AG04450 (cell line): ENCODE measurements at places on chromosomes 1 and 21. TPM values are rescaled to one million over a fixed set of nuclear protein-coding genes. Genes with fewer than 3 reads are reported as not detected.
A peak's percentile ranks its signal among the peaks of the same experiment; 100 is the strongest.

Gene GNG12
- 140 and 185 TPM in 2 replicates for polyA plus RNA-seq

DNA sequence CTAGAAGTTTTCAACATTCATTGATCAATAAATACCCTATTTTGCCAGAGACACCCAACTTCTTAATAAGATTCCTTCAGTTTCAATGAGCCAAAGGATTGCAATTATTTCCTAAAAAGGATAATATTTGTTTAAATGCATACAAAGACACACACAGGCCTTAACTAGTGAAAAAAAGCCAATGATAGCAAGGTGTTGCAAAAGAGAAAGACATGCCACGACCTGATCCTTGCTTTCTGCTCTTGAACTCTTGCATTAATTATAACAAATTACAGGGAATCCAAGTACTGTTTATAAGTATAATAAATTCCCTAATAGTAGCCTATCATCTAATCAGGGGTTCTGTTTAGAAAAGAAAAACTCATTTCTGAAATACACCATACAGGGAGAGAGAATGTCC, 131.1 kb downstream of the PTPN14 start:
- DNase-seq = no peak

Gene S100A2
- 3.9 and 5.2 TPM in 2 replicates for polyA plus RNA-seq

Gene ATP1A2
- polyA plus RNA-seq = 6.2 and 6.5 TPM in 2 replicates

Gene ASB17
- polyA plus RNA-seq = not detected in 2 replicates

GRCh38 chr1:3491291-3492246, 37.1 kb downstream of the ARHGEF16 start:
- DNase-seq = no peak

- no peak for DNase-seq
These were observed 85.3 kb downstream of the VPS13D start for GRCh38 chr1:12315146-12315545.

GRCh38 chr1:236963920-236964319, 40.3 kb downstream of the MT1HL1 start:
- no peak for DNase-seq

Gene PGLYRP3
- polyA plus RNA-seq = not detected in 2 replicates

Gene PLEKHA6
- polyA plus RNA-seq = 6.8 and 7.7 TPM in 2 replicates

DNA sequence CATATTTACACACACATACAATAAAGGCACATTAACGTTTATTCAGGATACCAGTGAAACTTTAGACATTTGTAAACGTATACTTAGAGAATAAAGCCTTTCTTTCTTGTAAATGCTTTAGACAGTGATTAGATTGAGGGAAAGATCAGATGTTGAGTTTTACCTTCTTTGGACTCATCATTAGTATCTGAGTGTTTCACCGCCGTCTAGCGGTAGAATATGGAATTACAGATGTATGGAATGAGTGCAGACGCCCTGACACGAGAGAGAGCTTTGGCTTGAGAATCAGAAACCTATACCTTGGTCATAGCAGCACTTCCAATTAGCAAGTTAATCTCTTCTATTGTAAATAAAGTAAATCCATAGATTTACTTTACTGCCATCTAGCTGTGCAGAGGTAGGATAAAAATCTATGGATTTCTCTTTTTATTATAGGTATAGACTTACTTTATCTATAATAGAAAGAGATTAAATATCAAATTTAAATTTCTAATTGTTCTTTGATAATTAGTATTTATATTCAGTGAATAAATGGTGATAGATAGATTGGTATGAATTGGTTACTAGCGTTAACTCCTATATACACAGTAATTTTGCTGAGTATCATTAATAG, 12.6 kb downstream of the FLG2 start:
- DNase-seq = peak; percentile 3

DNA sequence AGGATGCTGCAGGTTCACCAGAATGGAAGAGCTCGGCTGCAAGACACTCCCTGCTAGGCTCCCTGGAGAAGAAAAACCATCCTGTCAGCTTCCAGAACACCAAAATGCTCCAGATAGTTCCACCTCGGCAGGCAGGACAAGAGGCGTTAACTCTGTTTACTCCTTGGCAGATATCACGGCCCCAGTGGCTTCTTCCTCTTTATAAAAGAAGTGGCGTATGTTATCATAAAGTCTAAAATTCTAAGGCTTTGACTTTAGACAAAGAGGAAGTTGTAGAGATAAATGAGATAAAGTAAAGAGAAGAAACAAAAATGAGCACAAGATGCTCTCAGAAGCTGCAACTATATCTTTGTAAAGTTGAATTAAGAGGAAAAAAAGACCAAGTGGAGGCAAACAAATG, 24.3 kb upstream of the MTF1 start:
- DNase-seq = no peak

Gene DCST1
- not detected in 2 replicates for polyA plus RNA-seq

Gene ALX3
- polyA plus RNA-seq = not detected in 2 replicates

DNA sequence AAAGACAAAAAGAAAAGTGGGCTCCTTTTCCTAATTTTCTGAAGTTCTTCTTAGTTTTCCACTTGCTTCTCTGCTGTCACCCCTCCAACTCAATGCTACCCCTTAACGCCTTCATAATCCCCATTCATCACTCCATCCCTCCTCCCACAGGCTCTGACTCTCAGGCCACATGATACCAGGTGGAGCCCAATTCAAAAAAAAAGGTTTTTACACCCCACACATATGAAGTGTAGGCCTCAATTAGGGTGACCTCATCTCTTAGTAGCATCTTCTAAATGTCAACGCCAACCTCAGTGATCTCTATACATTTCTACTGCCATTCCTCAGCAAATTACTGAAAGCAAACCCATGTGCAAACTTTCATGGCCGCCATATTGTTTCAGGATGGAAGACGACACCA, 6.4 kb downstream of the SSBP3 start:
- DNase-seq = no peak

DNA sequence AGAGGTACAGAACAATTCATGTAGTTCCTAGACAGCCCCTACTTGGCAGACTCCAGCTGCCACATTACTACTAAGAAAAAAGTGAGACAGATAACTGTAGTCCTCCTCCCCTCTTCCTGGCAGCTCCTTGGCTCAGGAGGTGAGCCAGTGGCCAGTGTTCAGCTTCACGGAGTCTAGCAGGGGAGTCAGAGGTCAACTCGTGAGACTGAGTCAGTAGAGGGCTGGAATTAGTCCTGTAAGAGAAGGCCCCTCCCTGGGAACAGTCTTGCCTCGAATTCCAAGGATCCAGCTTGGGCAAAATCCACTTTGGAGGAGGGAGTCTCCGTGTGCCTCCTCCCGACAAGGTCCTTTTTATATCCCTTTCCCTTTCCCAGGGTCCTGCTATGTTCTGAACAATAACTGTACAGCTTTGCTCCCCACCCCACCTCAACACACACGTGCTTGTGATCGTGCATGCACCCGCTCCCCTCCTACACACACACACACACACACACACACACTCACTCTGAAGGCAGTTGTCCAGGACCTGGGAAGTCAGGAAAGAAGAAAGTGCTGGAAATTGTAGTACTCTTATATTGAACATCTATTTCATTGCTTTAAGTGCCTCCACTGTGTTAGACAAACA, 22.5 kb upstream of the SLC27A3 start:
- no peak for DNase-seq

DNA sequence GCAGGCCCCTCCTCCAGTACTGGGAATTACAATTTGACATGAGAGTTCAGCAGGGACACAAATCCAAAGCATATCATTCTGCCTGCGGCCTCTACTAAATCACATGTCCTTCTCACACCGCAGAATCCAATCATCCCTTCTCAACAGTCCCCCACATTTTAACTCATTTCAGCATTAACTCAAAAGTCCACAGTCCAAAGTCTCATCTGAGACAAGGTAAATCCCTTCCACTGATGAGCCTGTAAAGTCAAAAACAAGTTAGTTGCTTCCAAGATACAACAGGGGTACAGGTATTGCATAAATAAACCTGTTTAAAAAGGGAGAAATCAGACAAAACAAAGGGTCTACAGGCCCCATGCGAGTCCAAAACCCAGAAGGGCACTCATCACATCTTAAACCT, 64.0 kb downstream of the EBNA1BP2 start:
- no peak for DNase-seq

DNA sequence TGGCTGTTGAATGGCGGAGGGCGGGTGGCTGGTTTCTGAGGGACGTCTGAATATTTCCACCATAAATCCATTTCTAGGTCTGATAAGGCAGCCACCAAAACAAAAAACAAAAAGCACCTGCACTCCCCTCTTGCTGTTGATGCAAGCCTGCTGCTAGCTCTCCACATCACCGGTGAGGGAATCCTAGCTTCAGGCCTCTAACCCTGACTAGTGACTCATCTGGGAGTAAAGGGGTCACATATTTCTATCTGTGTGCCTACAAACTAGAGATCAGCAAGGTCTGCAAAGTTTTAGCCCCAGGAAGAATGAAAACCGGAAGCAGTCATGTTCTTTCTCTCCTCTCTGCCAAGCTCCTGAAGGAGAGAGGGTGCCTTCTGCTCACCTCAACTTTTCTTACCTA, 10.3 kb upstream of the ERMAP start:
- DNase-seq = no peak

Gene TCHHL1
- not detected in 2 replicates for polyA plus RNA-seq

Gene SLAMF8
- not detected in 2 replicates for polyA plus RNA-seq

DNA sequence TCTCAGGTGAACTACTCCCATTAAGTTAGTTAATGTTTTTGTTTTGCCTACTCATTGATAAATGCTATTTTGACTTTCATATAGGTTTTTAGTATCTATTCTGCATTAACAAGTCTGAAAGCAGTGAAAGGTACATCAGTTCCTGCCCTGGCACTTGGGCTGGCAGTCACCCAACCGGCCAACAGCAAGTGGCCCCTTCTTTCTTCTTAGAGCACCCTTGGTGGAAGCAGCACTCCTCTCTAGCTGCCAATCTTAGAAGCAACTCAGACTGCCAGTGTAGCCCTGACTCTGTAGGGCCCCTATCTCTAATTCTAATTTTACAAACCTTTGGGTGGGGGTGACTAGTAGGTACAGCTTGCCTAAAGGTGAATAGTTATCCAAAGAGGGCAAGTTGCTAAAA, 155.7 kb downstream of the FGGY start:
- no peak for DNase-seq

DNA sequence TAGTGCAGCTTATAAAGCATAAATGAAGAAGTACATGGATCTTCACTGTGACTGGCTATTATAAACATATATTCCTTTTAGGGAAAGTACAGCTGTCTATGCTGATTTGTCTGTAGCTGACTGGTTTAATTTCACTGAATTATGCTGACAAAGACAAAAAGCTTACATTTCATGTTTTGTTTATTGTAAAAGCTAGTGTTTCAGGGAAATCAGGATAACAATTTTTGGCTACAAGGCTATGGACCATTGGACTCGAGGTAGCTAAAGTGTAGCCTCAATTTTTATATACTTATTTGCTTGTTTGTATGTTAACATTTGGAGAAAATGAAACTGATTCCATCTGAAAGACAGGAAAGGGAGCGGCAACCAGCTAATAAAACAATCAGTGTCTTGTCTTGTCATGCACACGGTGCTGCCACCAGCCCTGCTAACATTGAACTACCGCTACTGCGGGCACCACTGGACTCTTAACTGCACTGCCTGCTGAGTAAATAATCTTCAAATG, 480.2 kb downstream of the COL11A1 start:
- no peak for DNase-seq

Gene BRINP2
- 0.02 TPM in 1 of 2 replicates, not detected in the other for polyA plus RNA-seq

DNA sequence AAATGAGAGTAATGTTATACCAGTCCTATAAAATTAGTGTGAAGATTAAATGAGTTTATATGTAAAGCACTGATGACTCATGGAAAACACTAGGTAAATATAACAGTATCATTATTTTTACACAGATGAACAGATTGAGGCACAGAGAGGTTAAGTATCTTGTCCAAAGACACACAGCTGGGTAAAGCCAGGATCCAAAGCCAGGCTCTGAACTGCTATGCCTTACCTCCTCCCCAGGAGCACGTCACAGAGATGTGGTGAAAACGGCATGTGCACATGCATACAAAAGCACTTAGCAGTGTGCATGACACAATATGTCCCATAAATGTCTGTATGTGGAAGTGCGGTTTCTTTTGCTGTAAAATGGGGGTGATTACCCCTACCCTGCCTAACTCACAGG, 56.9 kb downstream of the MAN1C1 start:
- no peak for DNase-seq

GRCh38 chr1:49556676-49557234, 467.0 kb downstream of the AGBL4 start:
- DNase-seq = no peak

Gene S100A3
- 1.8 and 3.2 TPM in 2 replicates for polyA plus RNA-seq

Gene WASF2
- 54.8 and 62.7 TPM in 2 replicates for polyA plus RNA-seq

- no peak for DNase-seq
These were observed 48.2 kb downstream of the RAB3GAP2 start for GRCh38 chr1:220224033-220224432.

Gene OVAAL
- not detected in 2 replicates for polyA plus RNA-seq

GRCh38 chr1:39026866-39027507, 837 bp downstream of the NDUFS5 start:
- no peak for DNase-seq

DNA sequence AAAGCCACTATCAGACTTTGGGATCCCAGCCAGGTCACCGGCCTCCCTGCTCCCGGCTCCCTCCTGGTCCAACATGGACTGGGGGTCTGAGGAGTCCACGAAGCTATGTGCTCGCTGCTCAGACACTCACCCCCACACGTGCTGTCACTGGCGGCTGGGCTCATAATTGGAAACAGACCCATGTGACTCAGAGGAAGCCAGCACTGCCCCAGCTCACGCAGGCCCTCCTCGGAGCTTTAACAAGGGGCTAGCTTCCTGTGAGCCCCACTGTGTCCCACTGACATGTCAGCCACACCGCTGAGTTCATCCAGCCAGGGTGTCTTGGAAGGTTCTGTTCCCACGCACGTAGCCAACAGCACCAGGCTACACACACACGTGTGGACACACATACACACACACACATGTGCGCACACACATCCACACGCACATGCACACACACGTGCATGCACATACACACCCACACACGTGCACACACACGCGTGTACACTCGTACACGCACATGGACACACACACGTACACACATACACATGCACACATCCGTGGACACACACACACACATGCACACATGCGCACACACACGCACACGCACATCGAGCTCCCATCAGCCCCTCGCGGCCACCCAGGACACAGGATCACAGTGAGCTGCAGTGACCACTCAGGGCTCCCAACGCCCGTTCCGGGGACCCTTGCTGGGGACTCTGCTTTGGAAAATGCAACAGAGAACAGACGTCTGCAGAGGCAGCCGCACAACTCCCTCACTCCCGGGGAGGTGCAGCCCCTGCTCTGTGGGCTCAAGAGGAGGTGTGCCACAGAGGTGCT, 18.4 kb upstream of the COL6A2 start:
- DNase-seq = peak; percentile 80

- DNase-seq = no peak
These were observed 34.0 kb downstream of the MTR start for GRCh38 chr1:236829085-236829484.

DNA sequence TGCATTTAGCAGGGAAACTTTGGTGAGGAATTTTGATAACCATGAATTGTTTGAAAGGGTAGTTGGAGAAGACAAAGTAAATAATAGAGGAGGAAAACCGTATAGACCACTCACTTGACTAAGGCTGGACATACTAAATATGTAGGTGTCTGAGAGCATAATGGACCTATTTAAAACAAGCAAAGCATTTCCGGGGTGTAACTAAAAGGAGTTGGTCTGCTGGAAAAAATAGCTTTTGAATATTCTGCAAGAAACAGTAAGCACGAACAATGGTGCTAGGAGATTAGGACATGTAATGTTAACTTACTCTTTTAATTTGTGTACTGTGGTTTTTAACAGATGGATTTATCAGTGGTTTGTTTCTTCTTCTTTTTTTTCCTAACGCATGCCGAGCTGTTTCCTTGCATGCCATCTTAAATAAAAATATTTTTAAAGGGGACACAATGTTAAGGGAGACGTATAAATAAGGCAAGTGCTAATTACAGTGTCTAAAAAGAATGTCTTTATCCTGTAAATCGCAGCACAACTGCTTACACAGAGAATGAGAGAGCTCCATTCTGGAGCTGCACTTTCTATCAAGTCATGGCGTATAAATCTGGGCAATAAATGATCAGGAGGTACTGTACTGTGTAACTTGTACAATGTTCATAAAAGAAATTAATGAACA, 492.1 kb downstream of the LMO4 start:
- no peak for DNase-seq
